ENCODE measurements at places on chromosomes 3 and 15.

DNA sequence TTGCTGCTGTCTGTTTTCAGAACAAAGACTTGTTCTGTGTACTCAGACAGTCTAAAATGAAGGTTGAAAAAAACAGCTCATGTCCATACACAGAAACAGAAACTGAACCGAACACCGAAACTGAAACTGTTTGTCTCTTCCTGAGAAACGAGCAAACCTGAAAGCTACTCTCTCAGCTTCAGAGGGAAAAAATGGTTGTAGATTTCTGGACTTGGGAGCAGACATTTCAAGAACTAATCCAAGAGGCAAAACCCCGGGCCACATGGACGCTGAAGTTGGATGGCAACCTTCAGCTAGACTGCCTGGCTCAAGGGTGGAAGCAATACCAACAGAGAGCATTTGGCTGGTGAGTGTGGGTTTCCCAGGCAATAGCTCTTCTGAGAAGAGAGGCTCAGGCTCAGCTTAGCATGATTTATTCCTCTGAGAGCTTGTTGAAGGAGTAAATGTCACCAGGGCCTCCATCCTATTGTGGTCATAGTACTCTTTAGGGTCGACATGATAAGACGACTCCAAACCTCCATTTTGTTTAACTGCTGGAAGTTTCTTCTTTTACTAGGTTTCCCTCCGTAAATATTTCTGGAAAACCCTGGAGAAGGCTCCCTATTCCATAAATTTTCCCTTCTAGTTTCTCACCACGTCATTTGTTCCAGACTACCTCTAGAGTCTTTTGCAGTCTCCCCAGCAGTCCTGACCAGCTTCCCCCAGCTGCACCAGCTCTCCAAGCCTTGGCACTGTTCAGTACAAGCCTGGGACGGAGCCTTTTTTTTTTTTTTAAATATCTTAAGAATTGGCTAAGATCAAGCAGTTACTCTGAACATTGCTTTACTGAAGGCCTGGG is at the start of gene RTP4:
Gene RTP4 (plus strand): TSS at position 135 of the 838 bp plus-strand sequence. CDS start 57 bp downstream, at position 192.
- DNase-seq = no peak

DNA sequence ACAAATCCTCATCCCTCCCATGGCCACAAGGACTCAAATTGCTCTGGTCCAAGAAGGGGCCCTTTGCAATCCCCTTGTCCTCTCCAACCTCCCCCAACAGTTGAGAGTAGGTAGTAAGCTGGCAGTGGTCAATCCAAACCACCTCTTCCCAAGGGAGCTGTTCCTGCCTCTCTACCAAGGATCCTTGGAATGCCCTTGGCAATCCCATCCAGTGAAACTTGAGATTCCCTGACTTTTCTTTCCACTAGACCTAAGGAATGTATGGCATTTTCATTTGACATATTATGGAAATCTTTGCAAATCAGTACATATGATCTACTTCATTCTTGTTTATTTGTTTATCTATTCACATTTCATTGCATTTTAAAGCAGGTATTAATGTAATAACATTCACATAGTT is 4.8 kb upstream of the RBP2 start:
- no peak for DNase-seq

DNA sequence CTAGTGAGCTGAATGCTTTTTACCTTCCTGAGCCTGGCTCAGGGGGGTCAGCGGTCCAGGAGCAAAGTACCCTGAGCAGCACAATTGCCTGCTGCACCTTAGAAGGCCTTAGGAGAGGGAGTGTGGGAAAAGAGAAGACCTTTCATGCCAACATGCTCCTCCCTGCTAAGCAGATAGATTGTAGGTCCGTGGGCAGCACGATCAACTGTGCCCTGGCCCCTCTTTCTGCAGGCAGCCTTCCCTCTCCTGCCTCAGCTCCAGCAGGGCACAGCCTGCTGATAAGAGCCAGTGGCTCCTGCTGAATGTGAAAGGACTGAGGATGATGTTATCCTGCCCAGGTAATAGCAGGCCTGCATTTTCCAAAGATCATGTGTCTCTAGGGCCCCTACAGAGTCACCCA is 4.1 kb downstream of the CORO2B start:
- DNase-seq = no peak

DNA sequence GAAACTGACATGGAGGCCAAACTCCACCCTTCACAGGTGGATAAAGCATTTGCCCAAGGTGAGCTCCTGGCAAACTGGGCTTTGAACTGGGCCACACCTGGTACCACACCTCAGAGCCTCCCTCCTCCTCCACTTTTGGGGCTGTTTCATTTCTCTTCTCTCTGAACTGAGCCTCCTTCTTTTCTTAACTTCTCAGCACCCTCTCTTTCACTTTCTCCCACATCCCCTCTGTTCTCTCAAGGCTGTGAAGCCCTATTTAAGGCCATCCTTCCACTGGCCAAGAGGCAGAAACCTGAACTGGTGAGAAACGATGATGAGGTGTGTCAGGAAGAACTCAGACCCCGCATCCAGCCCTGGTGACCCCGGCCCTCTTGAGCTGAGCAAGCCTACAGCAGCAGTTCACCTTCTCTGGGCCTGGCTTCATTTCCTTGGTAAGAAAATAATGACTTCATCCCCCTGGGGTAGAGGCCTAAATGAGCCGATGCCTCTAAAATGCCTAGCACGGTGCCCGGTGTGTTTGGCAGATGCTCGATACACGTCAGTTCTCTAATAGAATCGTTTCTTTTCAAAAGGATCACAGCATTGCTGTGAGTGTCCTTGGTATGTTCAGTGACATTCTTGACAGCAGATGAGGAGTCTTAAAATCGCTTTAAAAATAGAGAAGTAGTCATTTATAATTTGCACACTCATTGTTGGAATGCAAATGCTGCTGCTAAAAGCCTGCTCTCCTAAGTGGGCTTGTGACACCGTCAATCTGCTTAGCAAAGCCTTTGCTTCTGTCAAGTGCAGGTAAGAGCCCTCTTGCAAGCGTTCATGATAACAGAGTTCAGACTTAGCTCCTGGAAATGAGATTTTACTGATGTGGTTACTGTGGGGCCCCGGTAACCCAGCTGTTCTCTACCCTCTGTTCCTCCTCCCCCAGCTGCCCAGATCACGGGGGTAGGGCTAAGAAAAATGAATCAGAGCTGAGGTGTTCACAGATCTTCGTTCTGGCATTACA is 97.7 kb upstream of the ATP2B2 start:
- DNase-seq = no peak

DNA sequence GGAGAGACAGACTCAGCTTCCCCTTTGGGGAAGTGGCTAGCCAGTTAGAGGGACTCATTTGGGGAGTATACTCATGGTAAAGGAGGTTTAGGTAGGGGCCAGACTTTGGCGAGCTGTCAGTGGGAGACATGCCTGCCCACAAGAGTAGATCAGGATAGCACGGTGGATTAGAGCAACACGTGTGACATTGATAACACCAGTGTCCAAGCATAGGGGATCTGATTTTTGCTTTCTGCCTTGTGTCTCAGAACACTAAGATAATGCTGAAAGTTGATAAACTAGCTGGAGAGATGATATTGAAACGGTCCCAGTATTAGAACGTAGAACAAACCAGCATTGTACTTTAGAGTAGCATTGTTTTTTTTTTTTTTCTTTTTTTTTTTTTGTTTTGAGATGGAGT is 25.9 kb downstream of the MAP6D1 start:
- no peak for DNase-seq

Data from Caki2 (cell line).